ENCODE measurements at places on chromosomes 1 and 21.

DNA sequence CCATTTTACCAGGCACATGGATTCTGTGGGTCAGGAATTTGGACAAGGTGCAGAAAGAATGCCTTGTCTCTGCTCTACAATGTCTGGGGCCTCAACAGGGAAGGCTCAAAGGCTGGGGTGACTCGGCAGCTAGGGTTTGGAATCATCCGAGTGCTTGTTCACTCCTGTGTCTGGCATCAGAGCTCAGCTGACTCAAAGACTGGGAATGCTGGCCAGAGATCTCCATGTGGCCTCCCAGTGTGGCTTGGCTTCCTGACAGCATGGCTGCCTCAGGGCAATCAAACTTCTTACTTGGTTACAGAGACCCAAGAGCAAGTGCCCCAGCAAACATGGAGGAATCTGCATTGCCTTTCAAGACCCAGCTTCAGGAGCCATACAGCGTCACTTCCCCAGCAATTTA lies 110.5 kb downstream of the TOMM20 start:
- DNase-seq = no peak

DNA sequence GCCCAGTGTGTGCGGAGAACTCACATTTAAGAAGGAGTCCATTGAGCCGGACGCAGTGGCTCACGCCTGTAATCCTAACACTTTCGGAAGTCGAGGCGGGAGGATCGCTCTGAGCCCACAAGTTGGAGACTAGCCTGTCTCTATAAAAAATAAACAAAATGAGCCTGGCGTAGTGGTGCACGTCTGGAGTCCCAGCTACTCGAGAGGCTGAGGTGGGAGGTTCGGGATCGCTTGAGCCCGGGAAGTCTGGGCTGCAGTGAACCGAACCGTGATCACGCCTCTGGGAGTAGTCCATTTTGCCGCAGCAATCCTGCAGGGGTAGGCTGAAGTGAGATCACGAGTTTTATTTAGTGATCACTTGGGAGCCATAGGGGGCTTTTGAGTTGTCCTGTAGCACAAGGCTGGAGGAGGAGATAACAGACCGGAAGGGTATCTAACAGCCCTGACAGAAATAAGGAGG lies 497 bp upstream of the FUCA1 start:
- no peak for DNase-seq

DNA sequence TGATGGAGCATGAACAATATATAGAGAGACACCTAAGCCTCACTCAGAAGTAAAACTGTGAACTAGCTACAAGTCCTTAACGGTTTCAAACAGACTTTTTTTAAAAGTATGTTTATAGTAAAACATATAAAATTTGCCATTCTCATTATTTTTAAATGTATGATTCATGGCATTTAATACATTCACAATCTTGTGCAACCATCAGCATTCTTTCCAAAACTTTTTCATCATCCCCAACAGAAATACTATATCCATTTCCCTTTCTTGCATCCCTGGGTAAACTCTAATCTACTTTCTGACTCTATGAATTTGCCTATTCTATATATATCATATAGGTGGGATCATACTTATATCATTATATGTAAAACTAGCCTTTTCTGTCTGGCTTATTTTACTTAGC lies 25.5 kb downstream of the EVI5 start:
- DNase-seq = no peak

- no peak for DNase-seq
Measured at GRCh38 chr21:28604946-28605537, 387.6 kb downstream of the LTN1 start.

- no peak for DNase-seq
Measured at GRCh38 chr21:33132054-33132453, 62.1 kb downstream of the OLIG1 start.

DNA sequence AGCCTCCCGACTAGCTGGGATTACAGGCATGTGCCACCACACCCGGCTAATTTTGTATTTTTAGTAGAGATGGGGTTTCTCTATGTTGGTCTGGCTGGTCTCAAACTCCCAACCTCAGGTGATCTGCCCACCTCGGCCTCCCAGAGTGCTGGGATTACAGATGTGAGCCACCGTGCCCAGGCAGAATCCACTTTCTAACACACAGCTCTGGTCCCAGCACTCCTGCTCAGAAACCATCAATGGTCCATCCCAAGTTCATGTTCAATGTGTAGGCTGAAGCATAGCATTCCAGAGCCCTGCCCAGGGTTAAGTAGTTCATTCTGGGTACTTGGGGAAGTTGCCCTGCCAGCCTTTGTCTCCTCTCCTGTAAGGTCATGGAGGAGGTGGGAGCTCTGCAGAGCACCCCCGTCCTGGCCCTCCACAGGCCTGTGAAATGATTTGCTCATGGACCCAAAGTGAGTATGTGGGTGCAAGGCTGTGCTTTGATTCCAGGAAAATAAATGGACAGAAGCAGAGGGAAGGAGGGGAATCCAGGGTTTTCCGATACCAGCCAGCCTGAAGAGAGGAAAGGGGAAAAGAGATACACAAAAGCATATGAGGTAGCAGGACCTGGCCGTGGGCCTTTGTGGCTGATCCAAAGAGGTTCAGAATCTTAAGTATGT lies 55.2 kb downstream of the NENF start:
- DNase-seq = no peak

- DNase-seq = no peak
Measured at GRCh38 chr1:24920533-24920925, 9.5 kb downstream of the RUNX3 start.

GRCh38 chr1:56084246-56084645 lies 495.1 kb downstream of the PLPP3 start:
- DNase-seq = no peak

DNA sequence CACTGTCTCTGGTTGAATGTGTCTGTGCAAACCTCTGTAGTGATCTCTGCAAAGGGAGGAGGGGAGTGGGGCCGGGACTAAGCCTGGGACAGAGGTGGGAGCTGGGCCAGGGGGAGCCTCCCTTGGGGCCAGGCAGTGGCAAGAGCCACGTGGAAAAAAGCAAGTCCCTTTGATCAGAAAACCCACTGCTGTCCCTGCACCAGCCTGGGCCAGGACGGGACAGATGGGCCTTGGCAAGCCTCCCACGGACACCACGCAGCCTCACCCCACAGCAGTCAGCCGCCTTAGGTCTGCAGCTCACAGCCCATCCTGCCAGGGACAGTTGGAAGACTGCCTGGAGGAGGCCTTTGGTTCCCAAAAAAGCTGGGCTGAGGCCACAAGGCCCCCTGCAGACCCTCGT lies 11.7 kb upstream of the TRAPPC10 start:
- DNase-seq = no peak

GRCh38 chr1:33300673-33301072 lies 20.2 kb downstream of the A3GALT2 start:
- no peak for DNase-seq

GRCh38 chr1:59638231-59638711 lies 176.5 kb upstream of the HOOK1 start:
- DNase-seq = no peak

- no peak for DNase-seq
Measured at GRCh38 chr1:43437031-43437973, 16.4 kb downstream of the HYI start.

DNA sequence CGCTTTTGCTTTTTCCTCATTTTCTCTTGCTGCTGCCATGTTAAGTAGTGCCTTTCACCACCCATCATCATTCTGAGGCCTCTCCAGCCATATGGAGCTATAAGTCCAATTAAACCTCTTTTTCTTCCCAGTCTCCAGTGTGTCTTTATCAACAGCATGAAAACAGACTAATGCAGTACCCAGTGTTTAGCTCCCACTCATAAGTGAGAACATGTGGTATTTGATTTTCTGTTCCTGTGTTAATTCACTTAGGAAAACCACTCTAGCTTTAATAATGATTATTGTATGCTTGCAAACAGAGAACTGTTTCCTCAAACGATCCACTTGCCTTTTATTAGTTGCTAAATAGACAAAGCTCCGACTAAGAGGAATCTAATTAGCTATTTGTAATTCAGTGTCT lies 43.3 kb downstream of the IL23R start:
- no peak for DNase-seq

- DNase-seq = no peak
Measured at GRCh38 chr1:56115701-56116100, 463.7 kb downstream of the PLPP3 start.

- no peak for DNase-seq
Measured at GRCh38 chr1:66676613-66677298, 75.5 kb upstream of the DYNLT5 start.

DNA sequence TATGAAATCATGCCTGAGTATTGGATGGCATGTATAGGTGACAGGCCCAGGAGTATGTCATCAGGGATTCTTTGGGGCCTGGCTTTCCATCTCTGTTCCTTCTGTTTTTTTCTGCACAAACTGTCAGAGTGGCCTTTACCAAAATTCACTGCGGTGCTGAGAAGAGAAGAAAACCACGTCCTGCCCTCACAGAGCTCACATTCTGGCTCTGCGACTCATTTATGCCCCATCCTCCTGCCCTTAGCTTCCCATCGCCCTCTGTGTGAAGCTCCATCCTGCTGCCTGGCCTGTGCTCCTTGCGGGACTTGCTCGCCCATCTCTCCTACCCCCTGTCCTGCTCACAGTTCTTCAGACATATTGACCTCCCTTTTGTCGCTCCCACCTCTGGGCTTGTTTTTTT lies 73.4 kb downstream of the HUNK start:
- no peak for DNase-seq

DNA sequence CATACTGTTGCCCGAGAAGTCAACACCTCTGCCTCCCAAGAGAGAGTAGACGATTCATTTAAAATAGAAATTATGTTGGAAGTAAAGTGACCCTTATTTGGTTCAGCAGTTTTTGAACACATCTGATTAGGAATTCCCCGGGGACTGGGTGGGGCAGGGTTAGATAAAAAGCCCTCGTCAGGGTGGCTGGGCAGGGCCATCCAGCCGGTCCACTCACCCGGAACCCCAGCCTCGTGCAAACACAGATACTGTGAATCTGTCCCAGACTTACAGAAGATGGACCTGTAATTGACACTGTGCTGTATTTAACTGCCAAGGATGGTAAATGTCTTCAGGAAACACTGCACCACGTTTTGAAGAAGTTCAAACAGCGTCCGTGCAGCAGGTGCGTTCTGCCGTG lies 63.7 kb downstream of the PRDM16 start:
- no peak for DNase-seq

DNA sequence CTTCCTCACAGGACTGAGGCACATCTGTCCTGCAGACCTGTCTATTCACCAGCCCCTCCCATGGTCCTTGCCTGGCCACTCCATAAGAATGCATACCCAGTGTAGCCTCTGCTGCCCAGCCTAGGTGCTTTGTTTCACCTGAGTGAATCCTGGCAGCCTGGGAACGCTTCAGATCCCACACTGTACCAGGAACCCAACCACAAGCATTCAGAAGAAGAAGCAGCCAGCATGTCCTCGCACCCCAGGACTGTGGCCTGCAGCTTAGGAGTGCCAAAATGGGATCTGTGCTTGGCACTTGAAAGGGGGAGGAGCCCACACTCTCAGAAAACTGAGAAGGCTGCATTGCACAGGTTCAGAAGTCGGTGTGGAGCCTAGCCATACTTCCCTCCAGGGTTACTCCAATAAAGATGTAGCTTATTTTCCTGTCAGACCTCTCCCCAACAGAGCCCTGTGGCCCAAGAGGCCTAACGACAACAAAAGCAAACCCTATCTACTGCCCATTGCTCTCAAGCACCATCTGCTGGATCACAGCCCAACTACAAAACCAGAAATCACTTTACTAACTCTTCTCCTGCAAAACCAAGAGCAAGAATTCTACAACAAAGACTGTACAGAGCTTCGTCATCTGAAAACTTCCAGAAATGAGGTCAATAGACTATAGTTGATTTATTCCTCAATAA lies 923.1 kb upstream of the NEGR1 start:
- no peak for DNase-seq

DNA sequence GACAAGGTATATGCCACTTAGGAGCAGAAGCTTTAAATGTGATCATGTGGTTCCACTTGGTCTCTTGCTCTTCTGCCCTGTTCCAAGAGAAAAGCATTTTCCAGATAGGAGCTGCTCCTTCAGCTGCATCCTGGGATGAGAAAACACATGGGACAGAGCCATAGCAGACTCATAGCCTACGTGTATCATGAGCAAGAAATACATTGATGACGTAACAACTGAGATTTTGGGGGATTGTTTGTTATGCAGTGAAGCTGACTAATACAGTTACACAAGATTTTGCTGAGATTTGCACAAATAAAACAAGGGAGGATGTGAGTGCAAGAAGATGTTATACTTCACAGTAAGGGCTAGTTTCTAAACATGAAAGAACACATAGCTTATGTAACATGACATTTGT lies 36.0 kb upstream of the IRF2BP2 start:
- DNase-seq = no peak

DNA sequence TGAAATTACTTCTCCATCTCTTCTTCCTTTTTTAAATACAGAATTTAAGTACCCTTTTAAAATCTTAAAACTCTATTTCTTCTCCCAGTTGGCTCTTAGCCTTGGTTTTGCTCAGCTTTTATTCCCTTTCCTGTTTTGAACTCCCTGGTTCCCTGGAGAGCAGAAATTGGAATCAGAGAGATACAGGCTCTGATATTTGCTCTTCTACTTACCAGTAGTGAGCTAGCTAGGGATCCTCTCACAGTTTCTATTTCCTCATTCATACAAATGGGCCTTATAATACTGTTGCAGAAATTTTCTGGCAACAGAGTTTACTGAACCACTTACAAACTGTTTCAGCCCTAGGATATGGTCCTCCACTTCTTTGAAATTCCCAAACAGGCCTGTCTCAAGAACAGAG lies 606.3 kb downstream of the NUF2 start:
- DNase-seq = no peak

DNA sequence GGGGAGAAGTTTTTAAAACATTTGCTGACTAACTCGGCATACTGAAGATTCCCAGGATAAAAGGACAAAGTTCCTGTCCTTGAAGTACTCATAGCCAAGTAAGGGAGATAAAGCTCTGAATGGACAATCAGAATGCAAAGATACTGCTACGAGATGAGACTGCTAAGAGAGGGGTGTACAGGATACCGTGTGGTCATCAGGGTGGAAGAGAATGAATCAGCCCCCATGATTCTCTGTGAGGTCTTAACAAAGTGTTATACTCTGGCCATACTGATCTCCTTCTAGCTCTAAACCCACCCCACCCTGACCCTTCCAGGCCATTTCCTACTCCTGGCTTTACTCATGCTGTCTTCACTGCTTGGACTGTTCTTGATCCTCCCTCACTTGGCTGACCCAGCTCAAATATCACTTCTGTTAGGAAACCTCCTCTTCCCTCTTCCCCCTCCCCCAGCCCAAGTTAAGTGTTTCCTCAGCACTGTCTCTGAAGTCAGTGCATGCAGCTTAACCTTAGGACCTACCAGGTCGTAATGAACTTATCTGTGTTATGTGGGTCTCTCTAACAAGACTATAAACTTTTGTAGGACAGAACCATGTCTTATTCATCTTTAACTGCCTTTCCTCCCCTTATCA lies 15.8 kb upstream of the MAGOH start:
- DNase-seq = no peak

All from stimulated activated CD4-positive, alpha-beta T cell treated with anti-CD3 and anti-CD28 coated beads, Interleukin-15, amount 100 ng/mL, for 24 hours (primary cell).